ENCODE measurements at places on chromosomes 6 and 20.

DNA sequence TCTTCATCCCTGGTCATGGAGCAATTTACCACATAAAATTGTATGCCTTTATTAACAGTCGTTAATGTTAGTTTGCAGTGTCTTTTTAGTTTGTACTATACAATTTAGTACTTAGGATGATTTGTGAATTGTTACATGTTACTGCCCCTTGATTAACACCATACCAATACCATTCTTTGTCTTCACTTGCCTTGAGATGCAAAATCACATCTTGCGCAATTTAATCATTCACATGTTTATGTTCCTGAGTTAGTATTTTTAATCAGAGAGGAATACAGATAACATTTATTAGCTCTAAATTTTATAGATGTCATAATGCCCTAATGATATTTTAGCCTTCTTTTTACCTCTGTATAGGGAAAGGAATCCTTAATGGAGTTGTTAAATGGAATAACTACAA, 114.1 kb downstream of the SCAF8 start:
- no peak for DNase-seq

DNA sequence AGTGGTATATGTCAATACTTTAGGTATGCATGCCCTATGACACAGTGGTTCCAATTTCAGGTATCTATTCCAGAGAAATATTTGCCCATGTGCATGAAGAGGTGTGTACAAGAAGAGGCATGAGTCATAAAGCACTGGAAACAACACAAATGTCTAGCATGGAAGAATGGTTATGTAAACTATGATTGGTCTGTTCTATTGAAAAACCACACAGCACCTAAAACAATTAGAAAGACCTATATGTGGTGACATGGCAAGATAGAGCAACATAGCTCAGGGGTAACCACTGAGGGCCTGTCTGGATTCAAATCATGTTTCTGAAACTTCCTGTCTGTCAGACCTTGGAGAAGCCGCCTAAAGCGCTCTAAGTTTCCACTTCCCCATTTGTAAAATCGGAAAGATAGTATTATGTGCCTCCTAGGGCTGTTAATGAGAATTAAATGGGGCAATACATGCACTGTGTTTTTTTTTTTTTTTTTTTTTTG, 76.0 kb upstream of the SHLD1 start:
- DNase-seq, result no peak

- DNase-seq, result no peak
Measured at GRCh38 chr6:51778666-51779065, 308.7 kb downstream of the PKHD1 start.

- no peak for DNase-seq
Measured at GRCh38 chr6:148351309-148351708, 8.7 kb downstream of the SASH1 start.

DNA sequence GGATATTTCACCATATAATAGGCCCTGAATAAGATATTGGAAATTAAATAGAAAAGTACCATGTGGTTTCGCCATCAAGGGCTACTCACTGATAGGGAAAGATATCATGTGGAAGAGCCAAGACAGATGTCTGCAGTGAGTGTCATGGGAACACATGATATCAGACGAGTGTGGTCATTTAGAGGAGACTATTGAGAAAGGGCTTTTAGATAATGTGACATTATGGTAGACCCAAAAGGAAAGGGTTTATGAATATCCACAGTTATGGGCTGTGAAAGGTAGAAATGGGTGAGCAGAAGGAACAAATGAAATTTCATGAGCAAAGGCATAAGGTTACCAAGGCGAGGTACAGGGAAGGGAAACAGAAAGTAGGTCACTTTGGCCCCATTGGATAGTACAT, 182.3 kb upstream of the PRSS16 start:
- DNase-seq, result no peak

DNA sequence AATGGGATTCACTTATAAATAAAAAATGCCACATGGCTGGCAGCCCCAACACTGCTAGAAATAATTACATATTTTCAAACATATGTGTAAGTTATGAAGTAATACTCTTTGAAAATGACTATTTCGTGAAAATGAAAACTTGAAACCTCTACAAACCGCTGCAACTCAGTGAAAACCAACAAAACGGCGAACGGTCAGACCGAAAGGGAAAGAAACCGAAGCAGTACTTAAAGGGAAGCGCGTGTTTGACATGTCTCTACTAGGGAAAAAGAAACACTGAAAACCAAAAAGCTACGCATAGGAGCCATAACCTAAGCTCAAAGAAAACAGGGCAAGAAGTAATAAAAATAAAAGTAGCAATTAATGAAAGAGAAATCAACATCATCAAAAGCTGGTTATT, 121.0 kb upstream of the GGTLC1 start:
- DNase-seq, result no peak

DNA sequence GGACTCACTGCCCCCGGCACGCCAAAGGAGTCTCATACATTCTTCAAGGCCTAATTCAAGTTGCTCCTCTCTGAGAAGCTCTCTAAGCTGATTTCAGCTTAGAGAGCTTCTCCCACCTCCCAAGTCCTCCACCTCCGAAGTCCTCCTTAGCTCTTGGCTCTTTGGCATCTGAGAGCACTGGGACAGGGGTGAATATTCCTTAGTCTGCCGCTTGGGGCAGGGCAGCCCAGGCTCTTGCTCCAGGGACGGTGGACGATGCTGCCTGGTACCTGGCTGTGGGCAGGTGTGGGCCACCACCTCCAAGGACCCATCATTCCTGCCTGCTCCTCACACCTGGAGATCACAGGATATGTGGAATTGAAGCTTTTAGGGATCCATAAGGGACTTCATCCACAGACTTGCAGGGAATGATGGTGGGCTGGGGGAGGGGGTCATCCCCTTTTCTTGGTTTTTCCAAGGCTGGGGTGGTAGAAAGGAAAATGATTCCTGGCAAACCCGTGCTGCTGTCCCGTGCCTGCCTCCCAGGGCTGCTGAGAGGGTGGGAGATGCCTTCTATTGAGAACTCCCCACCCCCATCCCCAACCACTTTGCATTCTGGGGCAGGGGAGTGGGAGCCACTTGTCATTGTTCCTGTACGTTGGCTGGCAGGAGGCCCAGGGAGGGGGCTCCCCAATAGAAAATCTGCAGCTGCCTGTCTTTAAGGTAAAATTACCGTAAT, 57.4 kb downstream of the ARHGAP40 start:
- peak; percentile 32 for DNase-seq

- no peak for DNase-seq
Measured at GRCh38 chr20:32463642-32464400, 105.7 kb downstream of the ASXL1 start.

GRCh38 chr6:151067684-151068596, 171.8 kb upstream of the AKAP12 start:
- no peak for DNase-seq

DNA sequence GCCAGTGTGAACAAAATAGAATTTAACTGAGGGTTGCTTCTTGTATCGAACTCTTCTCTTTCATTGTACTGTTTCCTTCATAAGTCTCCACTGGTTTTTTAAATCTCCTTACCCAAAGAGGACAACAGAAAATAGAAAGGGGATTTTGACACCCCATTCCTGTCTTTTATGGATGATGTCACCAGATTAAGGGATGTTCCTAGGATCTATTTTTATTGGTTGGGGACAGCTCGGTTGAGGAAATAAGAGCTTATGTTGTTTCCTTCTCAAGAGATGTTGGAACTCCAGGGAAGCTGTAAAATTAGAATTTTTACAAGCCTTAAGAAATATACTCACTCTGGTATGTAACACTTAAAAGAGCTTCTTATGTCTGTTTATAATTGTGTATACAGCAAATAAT, 171.5 kb downstream of the PHF3 start:
- DNase-seq, result no peak

DNA sequence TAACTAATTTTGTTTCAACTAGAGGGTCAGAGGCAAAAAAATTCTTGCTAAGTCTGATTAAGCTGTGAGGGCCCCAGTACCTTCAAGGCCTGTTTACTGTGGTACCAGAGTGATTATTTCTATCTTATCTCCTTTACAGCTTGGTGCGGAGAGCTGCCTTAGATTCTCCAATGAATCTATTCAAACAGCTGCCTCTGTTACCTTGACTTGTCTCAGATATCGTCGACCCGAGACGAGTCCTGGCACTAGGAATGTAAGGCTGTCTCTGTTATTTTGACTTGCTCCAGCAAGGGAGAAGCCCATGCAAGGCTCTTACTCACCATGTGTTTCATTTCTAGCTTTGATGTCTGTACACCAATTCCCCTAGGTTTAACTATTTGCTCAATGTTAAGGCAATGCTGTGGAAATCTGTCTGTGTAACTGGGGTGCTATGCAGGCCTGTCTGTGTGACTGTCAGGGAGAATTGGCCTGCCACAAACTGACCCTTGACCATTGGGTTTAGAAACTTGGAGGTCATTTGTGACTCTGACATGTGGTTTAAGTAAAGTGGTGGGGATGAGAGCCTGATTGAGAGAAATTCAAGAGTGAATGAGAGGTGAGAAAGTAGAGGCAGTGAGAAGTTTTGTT, 10.4 kb upstream of the FKBPL start:
- no peak for DNase-seq

DNA sequence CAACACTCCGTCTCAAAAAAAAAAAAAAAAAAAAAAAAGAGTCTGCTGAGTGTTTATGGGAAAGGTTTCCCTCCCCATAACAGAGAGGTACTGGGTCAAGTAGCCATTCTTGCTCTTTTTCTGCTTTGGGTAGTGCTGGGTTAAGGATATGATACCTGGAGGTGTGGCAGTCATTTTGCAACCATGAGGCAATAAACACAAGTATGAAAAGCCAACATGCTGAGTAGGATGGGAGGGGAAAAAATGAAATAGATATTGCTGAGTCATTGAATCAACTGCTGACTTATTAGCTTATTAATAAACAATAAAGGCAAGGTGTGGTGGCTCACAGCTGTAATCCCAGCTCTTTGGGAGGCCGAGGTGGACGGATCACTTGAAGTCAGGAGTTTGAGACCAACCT, 2.3 kb upstream of the TOMM34 start:
- no peak for DNase-seq

GRCh38 chr6:140379919-140380318, 1005.5 kb upstream of the CITED2 start:
- DNase-seq, result no peak

- no peak for DNase-seq
Measured at GRCh38 chr20:18004384-18005031, 35.7 kb downstream of the MGME1 start.

DNA sequence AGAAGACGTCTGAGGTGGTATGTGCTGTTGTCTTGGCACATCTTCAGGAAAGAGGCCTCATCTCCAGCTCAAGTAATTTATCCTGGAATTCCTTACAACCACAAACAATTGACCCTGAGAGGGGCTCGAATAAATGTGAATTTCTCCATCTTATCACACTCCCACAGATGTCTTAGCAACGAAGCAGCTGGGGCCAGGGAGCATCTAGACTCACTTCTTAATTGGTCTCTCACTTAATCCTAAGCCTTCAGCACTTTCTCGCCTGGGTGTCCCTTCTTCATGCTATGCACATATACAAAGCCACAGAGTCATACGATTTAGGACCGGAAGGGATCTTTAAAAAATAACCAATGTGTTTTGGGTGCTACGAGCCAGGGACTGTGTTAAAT, 27.1 kb downstream of the PCK1 start:
- no peak for DNase-seq

- DNase-seq, result no peak
Measured at GRCh38 chr6:91087908-91088307, 501.0 kb upstream of the MAP3K7 start.

GRCh38 chr6:122322824-122323223, 76.6 kb upstream of the HSF2 start:
- no peak for DNase-seq

- no peak for DNase-seq
Measured at GRCh38 chr20:37902504-37903313, at the start of gene VSTM2L. Gene VSTM2L, plus strand, starts transcription at chr20:37903127. Its CDS starts 224 bp downstream, at chr20:37903351.

DNA sequence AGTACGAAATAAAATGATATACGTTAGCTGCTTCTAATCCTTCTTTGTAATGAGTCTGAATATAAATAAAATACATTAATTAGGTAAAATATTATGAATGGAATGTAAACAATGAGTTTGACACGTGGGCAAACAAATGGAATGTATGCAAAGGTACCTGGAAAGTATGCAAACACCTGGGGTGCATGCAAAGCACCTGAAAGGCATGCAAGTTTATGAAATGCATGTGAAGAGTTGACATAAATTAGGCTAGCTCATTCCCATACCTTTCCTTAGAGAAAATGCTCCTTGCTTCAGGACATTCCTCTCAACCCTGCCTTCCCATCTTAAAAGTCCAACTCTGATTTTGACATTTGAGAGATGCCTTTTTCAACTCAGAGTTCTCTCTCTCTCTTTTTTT, 140.9 kb downstream of the EDN1 start:
- no peak for DNase-seq

- DNase-seq, result no peak
Measured at GRCh38 chr6:110633731-110634213, 157.4 kb upstream of the SLC22A16 start.

DNA sequence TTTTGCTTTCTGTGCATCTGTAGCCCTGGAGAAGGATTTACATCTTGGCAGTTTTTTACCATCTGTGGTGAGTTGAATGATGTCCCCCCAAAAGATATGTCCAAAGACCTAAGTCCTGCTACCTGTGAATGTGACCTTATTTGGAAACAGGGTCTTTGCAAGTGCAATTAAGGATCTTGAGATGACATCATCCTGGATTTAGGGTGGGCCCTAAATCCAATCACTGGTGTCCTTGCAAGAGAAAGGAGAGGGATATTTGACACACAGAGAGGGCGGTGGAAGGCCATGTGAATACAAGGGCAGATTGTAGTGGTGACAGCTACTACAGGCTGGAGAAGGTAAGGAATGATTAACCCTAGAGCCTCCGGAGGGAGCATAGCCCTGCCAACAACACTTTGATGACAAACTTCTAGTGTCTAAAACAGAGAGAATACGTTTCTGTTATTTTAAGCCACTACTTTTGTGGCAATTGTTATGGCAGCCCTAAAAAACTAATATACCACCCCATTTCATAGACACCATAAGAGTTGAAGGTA, 35.1 kb downstream of the MKKS start:
- no peak for DNase-seq

DNA sequence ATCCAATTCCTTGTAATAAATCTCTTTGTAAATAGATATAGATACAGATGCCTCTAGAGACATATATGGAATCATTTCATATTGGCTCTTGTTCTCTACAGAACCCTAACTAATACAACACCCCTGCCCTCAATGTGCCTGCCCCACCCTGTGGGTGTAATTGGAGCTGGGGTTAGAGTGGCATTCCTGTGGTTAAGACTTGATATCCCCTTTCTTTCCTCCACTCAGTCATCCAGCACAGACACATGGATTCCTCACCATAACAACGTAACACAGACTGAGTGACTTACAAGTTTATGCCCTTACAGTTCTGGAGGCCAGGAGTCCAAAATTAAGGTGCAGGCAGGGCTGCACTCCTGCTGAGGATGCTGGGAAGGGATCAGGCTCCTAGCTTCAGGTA, 42.8 kb downstream of the C6orf118 start:
- no peak for DNase-seq

GRCh38 chr6:157314705-157315321, 8.5 kb downstream of the TMEM242 start:
- DNase-seq, result peak; percentile 33

DNA sequence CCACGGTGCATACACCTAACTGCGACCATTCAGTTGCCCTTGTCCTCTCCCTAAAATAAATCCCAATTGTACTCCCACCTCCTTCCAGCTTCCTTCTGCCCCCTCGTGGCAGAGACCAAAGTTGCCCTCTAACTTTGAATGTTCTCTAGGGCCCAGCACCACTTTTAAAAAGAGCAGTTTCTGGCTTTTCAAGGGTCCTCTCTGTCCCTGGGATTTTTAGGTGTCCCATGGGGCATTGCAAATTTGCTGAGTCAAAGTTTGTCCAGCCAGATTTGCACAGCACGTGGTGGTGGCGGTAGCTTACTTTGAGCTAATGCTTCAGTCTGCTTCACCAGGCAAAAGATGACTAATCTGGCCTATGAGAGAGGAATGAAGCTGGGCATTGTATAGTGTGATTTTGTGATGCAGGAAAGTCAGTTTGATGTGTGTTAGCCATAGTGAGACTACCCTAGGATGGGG, 100.2 kb downstream of the PERP start:
- peak; percentile 17 for DNase-seq

Measured in GM18507 (cell line).